ENCODE measurements at places on chromosomes 1 and 21.

- no peak for DNase-seq
These were observed 82.9 kb downstream of the ITPKB start for GRCh38 chr1:226656201-226656600.

- DNase-seq: no peak
These were observed 43.7 kb upstream of the SLC44A3 start for GRCh38 chr1:94776474-94776873.

- no peak for DNase-seq
These were observed 29.3 kb downstream of the CAMK1G start for GRCh38 chr1:209612646-209613399.

DNA sequence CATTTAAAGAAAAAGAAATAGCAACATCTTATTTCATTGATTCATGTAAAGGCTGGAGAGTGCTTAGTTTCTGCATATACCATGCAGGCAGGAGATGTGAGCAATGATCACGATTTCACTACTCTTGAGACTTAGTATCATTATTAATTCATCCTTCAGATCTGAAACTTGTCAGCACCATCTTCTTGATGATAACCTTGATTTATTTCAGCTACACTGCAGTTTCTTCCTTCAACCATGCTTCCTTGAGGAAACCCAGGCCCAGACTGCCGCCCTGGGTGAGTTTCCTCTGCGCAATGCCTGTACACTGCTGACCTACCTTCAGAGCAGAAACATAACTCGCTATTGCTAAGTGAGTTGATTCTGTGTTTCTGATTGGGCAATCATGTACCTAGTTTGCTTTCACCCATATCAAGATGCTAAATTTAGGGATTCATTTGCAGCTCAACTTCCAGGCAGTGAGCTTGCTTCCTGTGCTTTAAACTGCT is 13.5 kb upstream of the BCL10 start:
- no peak for DNase-seq

DNA sequence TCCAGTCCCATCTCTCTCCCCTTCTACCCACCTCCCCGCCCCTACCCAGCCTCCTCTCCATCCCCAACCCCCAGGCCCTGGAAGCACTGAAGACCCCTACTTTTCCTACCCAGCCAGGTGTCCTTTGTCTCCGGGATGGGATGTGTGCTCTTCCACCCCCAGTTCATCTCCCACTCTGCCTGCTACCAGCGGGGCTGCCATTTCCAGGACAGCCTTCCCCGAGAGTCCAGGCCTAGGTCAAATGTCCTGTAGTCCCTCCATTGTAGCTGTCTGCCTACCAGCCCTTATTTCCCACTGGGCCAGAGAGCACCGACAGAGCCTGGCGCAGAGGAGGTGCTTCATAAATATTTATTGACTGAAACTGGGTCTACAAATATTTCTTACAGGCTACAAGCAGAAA is 72.0 kb upstream of the TLR5 start:
- DNase-seq: no peak

DNA sequence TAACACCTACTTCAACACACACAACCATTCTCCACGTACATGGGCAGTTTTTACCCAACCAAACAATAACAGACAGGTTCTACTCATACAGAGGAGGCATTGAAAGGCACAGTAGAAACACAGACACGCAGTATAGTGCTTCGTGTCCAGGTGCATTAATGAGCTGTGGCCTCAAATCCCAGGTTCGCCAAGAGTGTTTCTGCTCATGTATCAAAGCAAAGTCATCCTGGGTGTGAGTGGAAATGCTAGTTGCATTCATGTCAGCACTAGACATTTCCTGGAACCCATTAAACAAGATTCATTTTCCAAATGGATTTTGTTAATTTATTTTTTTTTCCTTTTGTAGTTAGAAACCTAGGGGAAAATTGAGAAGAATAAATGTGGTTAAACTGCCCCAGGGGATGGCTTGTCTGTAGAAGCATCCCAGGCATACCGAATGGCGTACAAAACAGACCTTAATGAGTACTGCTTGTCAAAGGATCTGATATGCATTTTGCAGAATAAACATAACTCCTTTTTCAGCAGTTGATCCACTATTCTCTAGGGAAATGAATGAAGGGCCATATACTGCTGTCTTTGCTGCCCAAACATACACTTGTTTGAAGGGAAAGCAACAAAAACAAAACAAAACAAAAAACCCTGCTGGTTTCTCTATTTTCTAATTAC is 298.6 kb upstream of the ST6GALNAC5 start:
- no peak for DNase-seq

- DNase-seq: no peak
These were observed 24.3 kb downstream of the VAV3 start for GRCh38 chr1:107940701-107941100.

- DNase-seq: no peak
These were observed 768.0 kb upstream of the TMPRSS15 start for GRCh38 chr21:19171585-19171984.

- no peak for DNase-seq
These were observed 23.1 kb upstream of the ADGRB2 start for GRCh38 chr1:31787261-31787660.

DNA sequence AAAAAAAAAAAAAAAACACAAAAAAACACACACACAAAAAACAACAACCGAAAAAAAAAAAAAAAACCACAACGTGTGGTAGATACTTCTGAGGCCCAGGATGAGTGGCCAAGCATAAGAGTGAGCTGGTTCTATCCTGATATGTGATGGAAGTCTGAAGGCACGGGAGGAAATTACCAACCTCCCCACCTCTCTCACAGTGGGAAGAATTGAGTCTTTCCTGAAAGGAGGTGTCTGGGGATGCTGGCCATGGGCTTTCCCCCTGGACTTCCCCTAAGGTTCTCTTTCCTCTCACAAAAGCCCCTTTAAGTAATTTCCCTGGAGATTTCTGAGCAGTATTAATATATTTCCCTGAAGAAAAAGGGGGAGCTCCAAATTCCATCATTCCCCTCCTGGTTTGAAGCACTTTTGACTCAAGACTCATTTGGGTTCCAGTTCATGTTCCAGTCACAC is 5.2 kb downstream of the TMCC2 start:
- DNase-seq: no peak

DNA sequence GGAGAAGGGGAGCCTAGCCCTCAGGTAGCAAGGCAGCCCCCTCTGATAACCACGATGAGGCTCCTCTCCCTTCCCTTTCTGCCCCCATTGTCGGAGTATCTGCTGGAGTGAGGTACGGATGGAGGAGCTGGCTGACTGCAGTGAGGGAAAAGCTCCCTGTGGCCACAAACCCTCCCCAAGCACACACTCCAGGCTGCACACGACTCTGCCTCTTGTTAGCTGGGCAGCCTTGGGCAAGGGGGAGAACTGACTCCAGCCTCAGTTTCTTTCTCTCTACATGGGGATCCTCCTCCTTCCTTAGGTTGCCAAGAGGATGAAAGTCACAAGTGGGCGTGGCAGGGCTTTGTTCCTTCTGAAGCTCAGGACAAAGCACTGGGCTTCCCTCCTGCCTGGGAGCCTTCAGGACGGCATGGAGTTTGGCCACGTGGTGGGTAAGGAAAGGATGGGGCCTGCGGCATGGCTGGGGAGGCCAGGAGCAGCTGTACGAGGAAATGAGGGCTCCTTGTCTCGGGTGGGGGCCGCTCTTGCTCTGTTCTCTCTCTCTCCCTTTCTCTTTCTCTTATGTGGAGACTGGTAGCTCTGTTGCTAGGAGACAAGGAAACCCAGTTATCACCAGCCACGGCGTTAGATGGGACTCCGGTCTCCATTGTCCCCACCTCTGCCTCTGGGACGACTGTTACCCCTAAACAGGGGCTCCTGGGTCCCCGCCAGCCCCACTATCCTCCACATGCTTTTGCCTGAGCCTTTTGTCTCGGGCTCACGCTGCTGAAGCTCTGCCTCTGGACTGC is 39.7 kb downstream of the LRP8 start:
- DNase-seq: no peak

DNA sequence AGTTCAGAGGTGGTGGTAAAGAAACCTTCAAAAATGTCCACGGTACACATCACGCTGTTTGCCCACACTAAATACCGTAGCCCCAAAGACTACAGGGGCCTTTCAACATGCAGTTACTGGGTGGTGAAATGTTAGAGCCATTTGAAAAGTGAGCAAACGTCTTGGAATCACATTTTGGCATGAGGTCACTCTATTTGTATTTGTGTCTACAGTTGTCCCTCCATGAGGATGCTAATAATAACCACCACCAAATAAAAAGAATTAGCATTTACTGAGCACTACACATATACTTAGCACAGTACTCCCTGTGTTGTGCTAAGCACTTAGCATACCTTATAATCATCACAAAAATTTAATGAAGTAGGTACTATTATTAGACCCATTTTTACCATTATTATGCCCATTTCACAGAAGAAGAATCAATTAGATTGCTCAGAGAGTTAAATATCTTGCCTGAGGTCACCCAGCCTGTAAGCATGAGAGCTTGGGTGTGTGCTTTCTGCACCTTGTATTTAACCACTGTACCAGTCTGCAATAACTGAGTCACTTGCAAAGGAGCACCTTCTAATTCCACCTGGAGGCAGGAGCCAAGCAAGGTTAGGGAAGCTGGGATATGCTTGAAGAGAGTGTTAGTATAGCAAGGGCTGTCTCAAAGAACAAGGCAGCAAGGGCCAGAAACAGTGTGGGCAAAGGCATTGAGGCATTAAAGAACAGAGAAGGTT is 57.4 kb downstream of the DNTTIP2 start:
- DNase-seq: no peak

DNA sequence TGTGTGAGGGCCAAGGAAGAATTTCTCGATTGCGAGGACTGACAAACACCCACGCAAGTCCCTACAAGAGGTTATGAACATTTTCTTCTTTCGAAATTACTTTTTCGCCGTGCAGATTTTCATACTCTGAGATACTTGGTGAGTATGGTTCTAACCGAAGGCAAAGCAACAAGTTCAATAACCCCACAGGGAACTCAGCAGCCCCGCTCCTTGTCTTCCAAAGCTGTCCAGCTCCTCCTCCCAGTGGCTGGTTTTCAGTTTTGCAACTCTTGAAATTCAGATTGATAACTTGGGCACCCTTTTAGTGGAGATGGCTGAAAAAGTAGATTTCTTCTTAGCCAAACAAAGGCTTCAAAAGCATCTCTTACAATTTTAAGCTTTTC is 154.4 kb downstream of the SETD4 start:
- DNase-seq: no peak

- no peak for DNase-seq
These were observed 210.3 kb downstream of the SLC35F3 start for GRCh38 chr1:234114648-234115307.

DNA sequence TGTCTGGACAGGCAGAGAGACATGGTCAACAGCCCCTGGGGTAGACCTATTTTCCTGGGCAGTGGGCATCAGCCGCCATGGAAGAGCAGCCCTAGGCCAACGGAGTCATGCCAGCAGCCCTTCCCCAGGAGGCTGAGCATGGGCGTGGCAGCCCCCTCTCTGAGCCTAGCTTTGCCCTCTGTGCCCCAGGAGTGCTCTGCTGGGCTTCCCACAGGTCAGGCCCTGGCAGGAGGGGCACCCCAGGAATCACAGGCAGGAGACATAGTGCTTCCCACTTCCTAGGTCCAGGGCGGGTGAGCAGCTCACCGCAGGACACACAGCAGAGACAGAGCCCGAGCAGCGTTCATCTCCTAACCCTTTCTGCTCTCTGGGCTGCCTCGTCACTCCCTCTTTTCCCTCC is 132.8 kb downstream of the GLIS1 start:
- DNase-seq: no peak

GRCh38 chr1:22739648-22740385 is 29.2 kb downstream of the EPHB2 start:
- no peak for DNase-seq

- DNase-seq: no peak
These were observed 23.6 kb upstream of the DDX59 start for GRCh38 chr1:200693327-200693726.

DNA sequence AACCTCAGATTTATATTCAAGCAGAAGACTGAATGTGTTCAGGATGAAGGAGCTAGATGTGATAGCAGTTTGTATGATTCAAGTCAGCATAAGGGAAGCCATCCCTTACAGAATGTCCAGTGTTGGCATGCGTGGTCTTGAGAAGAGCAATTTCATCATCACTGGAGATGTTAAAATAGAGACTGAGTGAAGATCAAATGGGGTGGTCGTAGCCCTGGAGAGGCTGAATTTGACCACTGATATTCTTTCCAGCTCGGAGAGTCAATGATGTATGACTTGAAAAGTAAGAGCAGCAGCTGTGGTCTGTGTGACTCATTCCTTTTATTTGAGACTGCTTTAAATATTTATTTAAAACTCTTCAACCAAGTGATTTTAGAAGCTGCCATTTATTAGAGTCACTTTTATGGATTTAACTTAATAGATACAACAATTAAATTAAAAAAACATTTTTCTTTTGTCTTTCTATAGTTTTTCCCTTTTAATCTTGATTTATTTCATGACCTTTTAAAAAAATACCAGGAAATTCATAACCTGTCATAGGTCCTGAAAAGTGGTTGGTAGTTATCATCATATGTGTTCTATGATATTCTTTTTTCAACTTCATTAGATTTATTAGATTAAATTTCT is 15.5 kb downstream of the FMN2 start:
- no peak for DNase-seq

DNA sequence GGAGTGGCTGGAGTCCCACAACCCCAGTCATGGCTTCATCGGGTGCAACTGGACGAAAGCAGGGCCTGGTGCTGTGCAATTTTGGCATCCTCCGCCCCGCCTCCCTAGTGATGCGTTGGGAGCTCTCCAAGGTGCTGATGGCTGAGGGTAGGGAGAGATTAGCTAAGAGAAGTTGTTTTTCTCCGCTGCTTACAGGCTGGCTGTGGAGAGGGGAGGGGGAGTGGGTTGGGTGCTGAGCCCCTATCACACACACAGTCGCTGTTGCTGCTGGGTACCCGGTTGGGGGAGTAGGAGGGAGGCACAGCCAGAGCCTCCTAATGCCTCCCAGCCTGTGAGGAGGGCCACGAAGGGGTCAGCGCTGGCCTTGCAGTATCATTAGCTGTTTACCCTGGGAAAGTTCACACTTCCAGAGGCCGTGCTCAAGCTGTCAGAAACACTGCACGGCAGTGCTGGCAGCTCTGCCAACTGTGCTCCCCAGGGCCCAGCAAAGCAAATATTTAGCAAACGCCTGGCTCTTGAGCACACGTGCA is 110.0 kb downstream of the GRIK3 start:
- DNase-seq: no peak

GRCh38 chr21:30561264-30561895 is at the start of gene KRTAP19-7:
KRTAP19-7 (minus strand) TSS chr21:30561314; CDS start chr21:30561289, 25 bp downstream.
- no peak for DNase-seq

Measured in effector CD8-positive, alpha-beta T cell (primary cell).